Tongue (tissue), 3 donors: ENCODE measurements at places on chromosomes 4 and X. TPM values are rescaled to one million over a fixed set of nuclear protein-coding genes. Genes with fewer than 3 reads are reported as not detected.

DNA sequence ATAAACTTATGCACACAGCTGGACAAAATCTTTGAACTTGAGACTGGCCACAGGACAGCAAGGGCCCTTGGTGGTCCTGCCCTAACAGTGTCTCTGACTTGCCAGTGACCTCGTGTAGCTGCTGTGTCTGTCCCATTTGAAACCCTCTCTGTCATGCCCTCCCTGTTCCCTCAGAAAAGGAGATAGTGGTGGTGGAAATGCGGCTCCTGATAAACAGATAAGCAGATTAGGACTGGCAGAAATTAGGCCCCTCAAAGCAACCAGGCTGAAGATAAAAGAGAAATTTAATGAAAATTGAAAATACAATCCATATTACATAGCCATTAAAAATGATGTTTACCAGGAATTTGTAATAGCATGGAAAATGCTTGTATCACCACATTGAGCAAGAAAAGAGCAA is 136.6 kb upstream of the ATP6AP2 start:
- DNase-seq = no peak

DNA sequence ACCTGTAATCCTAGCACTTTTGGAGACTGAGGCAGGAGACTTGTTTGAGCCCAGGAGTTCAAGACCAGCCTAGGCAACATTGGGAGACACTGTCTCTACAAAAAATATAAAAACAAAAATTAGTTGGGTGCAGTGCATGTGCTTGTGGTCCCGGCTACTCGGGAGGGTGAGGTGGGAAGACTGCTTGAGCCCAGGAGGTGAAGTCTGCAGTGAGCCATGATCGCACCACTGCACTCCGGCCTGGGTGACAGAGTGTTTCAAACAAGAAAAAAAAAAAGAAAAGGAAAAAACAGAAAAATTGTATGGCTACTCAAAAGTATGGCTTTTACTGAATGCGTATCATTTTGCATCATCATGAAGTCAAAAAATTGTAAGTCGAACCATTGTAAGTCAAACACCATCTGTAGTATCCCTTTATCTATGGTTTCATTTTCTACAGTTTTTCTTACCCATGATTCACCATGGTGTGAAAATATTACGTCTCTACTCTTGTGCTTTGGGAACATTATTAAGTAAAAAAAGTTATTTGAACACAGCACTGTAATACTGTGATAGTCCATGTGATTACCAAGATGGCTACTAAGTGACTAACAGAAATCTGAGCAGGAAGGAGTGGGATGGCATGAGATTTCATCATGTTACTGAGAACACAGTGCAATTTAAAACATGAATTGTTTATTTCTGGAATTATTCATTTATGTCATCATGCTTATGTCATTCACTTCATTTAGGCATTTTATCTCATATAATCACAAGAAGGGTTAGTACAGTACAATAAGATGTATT is 26.5 kb upstream of the MANBA start:
- no peak for DNase-seq

GRCh38 chrX:136747003-136747986 is 33.4 kb downstream of the ARHGEF6 start:
- no peak for DNase-seq

GRCh38 chr4:48380583-48381167 is 39.3 kb downstream of the SLAIN2 start:
- DNase-seq = peak; percentile 24

GRCh38 chr4:13143222-13144070 is 340.7 kb downstream of the RAB28 start:
- DNase-seq = peak; percentile 32

GRCh38 chr4:1201851-1202525 is 29.6 kb upstream of the SPON2 start:
- DNase-seq = peak; percentile 38

GRCh38 chr4:123616951-123617461 is 220.4 kb downstream of the SPRY1 start:
- peak; percentile 93 for DNase-seq

- DNase-seq = no peak
Observed at GRCh38 chr4:8643441-8643840, 50.9 kb downstream of the CPZ start.

DNA sequence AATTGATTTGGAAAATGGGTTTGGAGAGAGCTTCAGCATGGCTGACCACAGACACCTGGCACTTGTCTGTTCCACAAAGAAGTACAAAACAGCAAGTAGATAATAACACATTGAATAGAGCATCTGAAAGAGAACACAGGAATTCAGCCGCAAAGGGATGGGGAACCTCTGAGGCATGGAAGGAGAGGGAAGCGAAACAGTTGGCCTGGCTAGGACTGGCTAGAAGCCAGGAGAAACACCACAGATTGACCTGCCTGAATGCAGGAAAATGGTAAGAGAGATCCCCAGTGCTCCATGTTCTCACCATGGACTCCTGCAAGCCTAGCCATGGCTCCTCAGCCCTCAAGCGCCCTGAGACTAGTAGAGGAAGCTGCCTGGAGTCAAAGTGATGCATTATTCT is 169.7 kb upstream of the SH3RF1 start:
- no peak for DNase-seq

GRCh38 chr4:140764785-140765392 is 8.7 kb upstream of the TBC1D9 start:
- DNase-seq = no peak

GRCh38 chrX:101206471-101206870 is 13.1 kb upstream of the DRP2 start:
- DNase-seq = no peak

- no peak for DNase-seq
Observed at GRCh38 chrX:70525733-70526132, 81.1 kb downstream of the DLG3 start.

GRCh38 chrX:17788439-17788838 is 51.1 kb downstream of the SCML1 start:
- DNase-seq = peak; percentile 48

DNA sequence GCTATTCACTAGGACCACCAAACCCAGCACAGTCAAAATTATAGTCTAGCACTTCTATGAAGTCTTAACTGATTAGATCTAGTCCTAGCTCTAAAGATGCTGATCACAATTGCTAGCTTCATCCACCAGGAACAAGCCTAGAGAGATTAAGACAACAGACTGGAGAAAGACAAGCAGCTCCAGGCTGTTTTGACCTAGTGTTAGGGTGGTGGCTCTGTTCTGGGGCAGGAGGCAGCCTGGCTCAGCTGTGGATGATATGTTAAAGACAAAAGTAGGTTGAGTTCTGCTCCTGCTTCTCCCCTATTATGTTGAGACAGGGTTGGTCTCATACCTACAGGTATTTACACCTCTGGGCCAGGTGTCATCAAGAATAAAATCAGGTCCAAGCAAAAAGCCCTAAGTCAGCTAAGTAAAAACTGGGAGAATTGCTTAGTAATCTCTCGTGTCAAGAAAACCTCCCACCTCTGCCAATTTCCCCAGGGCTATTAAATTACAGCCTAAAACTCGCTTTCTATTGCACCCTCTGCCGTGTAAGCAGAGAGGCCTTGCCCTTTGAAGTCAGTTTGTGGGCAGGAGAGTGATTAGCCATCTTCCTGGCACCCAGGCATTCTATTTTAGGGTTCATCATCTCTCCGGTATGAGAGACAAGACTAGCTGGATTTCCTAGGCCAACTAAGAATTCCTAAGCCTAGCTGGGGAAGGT is 39.9 kb downstream of the RAB40AL start:
- no peak for DNase-seq

The HSFX1 gene
- total RNA-seq = 2.9 TPM

GRCh38 chrX:154661899-154662298 is 8.5 kb upstream of the CTAG2 start:
- DNase-seq = no peak

The UGT8 gene
- total RNA-seq = 5.5 TPM

The ADH7 gene
- 12.1 TPM for total RNA-seq

The SPACA5 gene
- not detected for total RNA-seq

DNA sequence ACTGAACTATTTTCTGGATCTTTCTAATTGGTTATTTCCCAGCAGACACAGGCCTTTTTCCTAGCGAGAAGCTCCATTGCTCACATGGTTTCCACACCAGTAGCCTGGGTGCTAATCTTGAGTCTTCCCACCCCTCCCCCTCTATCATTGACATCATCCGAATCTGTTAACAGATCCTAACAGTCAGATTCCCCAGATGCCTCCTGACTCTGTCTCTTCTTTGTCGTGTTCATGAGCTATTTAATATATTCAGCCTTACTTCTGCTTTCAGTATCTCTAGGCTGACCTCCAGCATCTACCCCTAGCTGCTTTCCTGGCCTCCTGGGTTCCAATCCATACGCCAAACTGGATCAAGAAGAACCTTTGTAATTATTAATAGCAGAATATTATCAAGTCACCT is 85.0 kb downstream of the CLNK start:
- DNase-seq = no peak

DNA sequence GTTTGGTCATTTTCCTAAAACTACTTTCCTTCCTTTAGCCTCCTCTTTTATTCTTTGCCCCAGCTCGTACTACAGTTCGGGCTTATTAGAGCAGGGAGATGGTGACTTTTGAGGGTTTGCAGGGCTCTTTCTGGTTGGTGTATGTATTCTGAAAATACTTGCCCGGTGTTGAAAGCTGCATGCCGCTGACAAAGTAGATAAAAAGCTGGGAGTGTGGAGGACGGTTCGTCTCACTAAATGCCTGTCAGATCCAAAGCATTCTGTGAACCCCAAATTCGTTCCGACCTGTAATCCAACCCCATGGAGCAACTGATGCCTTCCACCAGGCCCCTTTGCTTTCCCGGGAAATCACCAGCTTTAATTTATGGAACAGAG is 19.2 kb downstream of the TRIM2 start:
- DNase-seq = peak; percentile 44

GRCh38 chr4:188444500-188444899 is 305.3 kb downstream of the TRIML1 start:
- no peak for DNase-seq

The PCSK1N gene
- 2.5 TPM for total RNA-seq

DNA sequence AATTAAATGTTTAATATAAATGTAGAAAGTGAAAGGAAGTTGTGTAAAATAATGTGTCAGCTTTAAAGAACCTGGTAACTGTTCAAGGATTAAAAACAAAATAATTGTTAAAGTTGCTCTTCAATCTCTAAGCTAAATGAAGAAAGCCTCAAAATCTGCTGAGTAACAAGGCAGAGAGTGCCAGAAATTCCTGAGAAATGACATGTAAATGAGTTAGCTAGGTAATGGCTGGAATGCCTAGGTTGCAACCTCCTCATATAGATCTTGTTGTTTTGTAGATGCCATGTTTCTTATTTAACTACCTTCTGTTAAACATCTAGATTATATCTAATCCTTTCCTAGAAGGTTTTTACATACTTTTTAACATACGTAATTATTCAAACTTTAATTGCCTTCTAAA is 763.6 kb upstream of the AGA start:
- DNase-seq = no peak

- DNase-seq = peak; percentile 90
Observed at GRCh38 chr4:80184053-80184824, 13.1 kb upstream of the PRDM8 start.

The ZAR1 gene
- total RNA-seq = not detected

The SLC4A4 gene
- total RNA-seq = 23.9 TPM

- DNase-seq = no peak
Observed at GRCh38 chrX:15158350-15158735, 111.5 kb downstream of the ASB9 start.

DNA sequence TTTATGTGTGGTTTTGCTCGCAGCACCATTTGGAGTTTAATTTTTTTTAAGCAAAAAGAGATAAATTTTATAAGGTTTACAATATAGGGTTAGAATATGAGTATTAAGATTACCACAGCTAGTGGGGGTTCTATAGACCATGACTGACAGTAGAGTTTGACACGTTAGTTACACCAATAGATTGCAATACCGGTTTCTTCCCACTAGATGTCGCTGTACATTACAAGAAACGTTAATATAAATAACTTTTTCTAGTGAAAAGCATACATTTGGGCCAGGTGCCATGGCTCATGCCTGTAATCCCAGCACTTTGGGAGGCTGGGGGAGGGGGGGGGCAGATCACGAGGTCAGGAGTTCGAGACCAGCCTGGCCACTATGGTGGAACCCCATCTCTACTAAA is 433.6 kb downstream of the MAGEB5 start:
- no peak for DNase-seq

DNA sequence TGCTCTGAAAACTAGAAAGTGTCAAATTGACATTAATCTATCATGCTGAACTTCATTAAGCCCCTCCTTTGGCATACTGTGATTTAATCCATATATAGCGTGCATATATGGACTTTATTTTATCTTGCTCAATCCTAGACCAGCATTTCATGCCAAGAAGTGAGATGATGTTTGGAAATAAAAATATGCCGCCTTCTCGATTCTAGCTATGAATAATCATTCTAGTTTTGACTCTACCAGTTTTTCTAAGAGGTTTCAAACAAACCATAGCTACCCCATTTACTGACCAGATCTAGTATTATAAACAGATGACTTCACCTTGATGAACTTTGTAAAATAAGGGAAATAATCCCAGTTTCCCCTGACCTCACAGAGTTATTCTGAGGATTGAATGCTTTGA is 95.0 kb downstream of the ARX start:
- no peak for DNase-seq

The IL3RA gene
- total RNA-seq = 10.7 TPM

GRCh38 chr4:146381263-146381872 is 140.4 kb downstream of the SLC10A7 start:
- no peak for DNase-seq

The CLCN4 gene
- total RNA-seq = 36.5 TPM

DNA sequence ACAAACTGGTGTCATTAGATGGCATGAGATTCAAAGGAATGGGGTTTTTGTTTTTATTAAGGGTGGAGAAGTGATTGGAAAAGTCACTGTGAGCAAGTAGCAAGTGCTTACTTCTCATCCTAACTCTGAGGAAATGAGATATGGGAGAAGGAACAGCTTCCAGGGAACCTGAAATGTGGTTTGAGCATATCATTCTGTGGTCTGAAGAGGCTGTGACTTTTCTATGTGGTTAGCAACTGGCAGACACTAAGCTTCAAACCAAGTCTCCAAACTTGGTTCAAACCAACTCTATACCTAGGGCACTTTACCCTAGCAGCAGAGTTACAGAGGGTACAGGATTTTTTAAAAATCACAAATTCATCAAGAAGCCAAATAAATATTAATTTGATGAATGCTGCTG is 58.2 kb downstream of the DCLK2 start:
- DNase-seq = no peak

GRCh38 chr4:112604589-112604988 is 32.1 kb downstream of the ZGRF1 start:
- DNase-seq = peak; percentile 80

- DNase-seq = no peak
Observed at GRCh38 chrX:118225711-118226428, 109.3 kb upstream of the KLHL13 start.

GRCh38 chrX:21678048-21678612 is 20.0 kb upstream of the KLHL34 start:
- DNase-seq = no peak

The UGT2A1 gene
- total RNA-seq = not detected

DNA sequence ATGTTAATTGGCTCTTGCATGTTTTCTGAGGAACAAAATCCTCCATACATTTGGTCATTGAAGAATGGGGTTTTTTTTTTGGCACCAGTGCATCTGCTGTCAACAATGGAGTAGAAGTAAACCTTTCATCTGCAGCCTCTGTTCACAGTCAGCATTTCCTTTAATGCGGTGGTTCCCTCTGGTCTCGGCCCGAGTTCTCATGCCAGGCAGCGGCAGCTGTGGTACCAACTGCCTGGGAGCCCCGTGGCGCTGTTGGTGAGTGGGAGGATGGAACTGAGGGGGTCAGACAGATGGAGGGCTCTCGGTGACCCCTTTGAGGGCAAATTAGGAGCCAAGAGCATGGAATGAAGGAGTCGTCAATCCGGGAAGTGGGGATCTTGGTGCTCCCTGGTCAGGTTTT is 114.7 kb downstream of the AFF1 start:
- DNase-seq = no peak
